ENCODE measurements at places on chromosomes 11 and 22.

DNA sequence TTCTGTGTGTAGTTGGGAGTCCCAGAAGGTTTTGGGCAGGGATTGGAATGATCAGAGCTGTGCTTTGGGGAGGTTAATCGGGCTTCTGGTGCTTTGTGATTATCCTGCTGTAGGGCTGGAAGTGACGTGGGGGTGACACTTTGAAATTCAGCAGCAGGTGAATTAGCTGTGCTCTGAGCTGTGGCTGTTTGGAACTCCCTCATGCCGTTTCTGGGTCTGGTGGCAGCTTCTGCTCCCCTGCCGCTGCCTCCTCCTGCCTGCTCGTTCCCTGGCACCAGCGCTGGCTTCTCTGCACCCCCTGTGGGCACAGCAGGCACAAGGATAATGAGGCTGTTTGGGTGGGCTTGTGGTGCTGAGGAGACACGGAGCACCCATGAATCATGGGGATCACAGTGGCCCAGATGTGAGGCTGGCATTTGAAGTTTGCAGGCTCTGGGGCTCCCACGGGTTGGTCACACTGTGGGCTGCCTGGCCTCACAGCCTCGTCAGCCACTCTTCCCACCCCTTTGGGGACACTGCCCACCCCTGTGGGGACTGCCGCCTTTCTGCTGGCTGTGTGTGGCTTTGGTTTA, 49.7 kb downstream of the TBC1D22A start:
- no peak for DNase-seq

DNA sequence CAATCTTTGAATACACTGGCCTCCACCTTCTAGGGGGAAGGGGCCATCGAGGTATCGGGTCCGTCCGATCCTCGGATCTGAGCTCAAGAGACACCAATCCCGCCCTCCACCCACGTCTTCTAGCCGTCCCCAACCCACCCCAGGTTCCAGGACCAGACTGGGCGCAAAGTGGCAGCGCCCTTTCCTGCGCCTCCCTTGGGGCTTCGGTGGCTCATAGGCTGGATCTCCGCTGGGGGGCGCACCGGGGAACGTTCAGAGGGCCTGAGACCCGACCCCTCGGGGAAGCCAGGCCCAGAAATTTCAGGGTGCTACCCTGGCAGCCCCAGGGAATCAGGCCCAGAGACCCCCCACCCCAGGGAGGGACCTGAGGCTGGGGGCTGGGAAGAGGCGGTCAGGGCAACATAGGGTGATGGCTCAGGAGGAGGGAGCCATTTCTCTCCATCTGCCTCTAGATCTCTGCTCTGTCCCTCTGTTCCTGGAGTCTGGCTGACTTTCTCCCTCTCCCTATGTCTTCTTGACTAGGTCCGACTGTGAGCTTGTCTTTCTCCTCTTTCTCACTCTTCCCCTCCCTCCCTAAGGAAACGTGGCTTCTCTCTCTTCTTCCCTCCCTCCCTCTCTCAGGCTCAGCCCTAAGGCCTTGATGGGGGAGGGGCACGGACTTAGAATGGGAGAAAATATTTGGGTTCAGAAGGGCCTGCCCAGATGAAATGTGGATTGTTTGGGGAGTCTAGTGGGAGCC, 1.1 kb downstream of the CREB3L1 start:
- no peak for DNase-seq

GRCh38 chr22:17460895-17461294, 91.6 kb downstream of the CECR2 start:
- no peak for DNase-seq

GRCh38 chr11:33323421-33323820, 66.2 kb downstream of the HIPK3 start:
- DNase-seq: no peak

GRCh38 chr11:72741849-72742512, 10.2 kb downstream of the ARAP1 start:
- no peak for DNase-seq

GRCh38 chr11:63805844-63806415, 7.3 kb upstream of the SPINDOC start:
- DNase-seq: no peak

GRCh38 chr11:73001615-73002014, 140.5 kb downstream of the FCHSD2 start:
- no peak for DNase-seq

DNA sequence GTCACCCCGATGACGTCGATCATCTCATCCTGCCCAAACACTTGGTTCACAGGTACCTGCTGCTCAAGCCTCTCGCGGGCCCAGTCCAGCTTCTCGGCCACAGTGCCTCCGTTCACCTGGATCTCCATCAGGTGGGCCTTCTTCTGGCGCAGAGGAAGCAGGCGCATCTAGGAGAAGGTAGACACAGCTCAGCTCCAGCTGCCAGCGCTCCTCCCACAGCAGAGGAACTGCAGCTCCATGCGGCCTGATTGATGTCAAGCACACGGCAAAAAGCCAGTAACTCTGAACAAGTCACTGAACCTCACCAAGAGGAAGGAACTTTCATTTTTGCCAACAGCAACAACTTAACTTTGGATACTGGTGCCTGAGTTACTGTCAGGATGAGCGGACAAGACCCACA, 4.0 kb downstream of the RPL3 start:
- DNase-seq: no peak

DNA sequence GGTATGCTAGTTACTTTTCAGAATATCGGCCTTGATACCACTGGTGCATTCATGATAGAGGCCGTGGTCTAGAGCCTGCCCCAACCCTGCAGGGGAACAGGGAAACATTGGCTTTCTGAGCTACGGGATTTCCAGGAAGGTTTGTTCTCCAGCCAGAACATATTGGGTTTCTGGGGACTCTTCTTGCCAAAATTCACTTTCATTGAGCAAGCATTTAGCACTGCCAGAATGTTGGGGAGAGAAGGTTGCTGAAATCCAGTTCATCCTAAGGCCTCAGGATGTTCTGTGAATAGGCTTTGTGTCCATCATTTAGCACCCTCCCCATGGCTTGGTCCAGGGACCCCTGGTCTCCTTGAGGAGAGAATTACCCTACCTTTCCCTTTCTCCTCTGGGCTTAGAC, 36.7 kb downstream of the DRG1 start:
- DNase-seq: no peak

DNA sequence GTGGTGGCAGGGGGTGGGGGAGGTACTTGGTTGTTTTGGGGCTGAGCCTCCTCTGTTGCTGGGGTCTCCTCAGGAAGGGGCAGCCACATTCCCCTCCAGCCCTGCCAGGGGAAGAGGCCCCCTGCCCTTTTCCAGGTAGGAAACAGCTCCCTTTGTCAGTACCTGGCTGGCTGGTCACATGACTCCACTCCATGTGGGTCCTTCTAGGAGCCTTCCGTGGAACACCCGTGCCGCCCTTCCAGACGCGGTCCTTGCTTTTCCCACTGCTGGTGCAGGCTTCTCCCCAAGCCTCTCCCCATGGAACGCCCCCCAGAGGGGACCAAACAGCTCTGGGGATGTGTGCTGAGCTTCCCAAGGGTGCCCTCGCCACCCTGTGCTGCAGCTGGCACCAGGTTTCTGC, 19.9 kb downstream of the IFT27 start:
- no peak for DNase-seq

- no peak for DNase-seq
Measured at GRCh38 chr11:64687643-64688533, 35.1 kb downstream of the NRXN2 start.

DNA sequence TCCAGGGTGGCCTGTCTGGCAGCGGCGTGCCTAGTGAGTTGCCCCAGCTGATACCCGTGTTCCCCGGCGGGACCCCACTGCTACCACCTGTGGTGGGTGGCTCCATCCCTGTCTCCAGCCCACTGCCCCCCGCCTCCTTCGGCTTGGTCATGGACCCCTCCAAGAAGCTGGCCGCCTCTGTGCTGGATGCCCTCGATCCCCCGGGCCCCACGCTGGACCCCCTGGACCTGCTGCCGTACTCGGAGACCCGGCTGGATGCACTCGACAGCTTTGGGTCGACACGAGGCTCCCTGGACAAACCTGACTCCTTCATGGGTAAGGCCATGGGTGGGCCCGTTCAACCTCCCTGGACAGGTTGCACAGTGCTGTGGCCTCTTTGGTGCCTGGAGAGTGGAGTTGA, 38.5 kb downstream of the ZC3H7B start:
- DNase-seq: no peak

- DNase-seq: no peak
Measured at GRCh38 chr11:125358254-125358840, 137.7 kb downstream of the FEZ1 start.

- DNase-seq: no peak
Measured at GRCh38 chr22:39908136-39908535, 7.3 kb downstream of the GRAP2 start.

DNA sequence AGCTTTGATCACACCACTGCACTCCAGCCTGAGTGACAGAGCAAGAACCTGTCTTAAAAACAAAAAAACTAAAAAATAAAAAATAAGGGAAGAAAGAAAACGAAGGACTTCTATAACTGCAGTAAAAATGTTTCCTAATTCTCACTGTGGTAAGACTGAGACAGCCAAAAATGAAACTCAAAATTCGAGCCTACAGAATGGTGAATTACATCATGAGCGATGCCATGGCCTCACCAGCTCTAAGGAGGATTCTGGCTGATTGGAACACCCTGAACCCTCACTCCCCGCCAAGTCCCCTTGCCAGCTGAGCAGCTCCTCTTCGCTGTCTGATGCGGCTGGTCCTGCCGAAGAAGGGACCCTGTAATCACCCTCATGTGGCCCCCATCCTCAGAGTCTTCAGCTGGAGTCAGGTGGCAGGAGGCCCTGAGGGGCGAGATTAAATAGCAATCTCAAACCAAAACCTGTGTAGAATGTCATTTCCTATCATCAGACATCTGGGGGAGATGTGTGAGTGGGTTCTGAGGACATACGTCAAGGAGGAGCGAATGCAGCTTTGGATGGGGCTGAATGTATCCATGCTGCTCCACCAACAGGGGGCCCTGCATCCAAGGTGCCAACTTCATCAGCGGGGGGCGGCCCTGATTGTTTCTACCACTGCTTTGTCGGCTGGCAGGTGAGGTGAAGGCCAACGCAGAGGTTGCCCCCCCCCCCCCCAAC, 29.2 kb downstream of the PDGFB start:
- no peak for DNase-seq

GRCh38 chr22:41831828-41832552, 915 bp upstream of the SREBF2 start:
- DNase-seq: no peak

- DNase-seq: no peak
Measured at GRCh38 chr11:109320595-109320994, 101.4 kb upstream of the C11orf87 start.

DNA sequence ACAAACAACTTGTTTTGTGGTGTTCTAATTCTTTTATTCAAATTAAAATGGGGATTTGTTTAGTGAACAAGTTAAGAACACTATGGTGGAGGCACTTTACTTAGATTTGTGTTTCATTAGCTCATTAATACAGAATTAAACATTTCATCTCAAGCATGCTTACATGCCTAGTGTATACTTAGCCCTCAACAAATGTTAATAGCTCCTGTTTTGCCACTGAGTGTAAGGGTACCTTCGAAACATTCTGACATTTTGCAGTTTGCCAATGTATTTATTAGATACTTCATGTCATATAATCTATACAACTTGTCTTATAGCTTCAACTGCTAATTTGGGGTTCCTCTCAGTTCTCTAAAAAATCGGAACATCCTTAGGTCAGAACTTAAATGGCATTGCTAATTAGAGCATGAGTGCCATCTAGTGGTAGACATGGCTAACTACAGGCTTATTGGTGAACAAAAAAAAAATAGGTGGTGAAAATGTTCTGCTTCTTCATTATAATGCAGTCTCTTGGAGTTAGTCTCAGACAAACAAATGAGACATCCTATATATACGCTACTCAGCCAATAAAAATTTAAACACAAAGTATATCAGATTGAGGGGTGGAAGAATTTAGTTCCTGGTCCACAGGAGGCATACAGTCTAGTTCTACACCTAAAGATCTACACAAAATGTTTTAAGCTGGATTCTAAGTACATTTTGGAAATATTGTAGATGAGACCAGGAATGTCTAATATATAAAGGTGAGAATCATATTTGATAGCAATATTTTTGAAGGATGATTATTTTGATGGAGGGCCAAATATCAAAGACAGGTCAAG, 4.9 kb upstream of the CNTN5 start:
- no peak for DNase-seq

DNA sequence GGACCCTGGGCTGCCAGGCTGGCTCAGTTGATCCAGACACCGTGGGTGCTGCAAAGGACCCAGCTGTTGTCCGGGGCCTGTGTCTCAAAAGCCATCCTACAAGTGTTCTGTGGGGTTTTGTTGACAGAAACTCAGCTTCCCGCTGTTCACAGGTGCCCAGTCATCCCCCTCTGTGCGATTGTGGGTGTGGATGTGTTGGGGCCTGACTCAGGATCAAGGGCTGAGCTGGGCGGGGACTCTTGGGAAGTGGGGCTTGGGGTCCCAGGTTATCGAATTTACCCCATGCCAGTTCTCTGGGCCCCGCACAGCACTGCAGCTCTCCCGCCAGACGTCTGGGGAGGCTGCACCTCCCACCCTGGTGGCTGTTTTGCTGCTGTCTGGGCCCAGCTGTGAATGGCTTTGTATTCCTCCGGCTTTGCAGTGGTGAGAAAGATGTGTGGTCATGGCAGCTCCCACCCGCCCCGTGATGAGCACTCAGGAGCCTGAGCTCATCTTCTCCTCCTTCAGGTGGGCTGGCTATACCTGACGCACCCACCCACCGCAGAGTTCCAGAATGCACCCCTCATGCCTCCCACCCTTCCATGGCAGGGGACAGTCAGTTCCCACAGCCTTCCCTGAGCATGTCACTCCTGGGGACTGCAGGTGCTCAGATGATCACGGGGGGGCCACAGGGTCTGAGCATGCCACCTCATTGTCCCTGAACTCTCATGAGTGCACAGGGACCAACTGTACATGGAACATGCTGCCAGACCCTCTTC, 3.6 kb upstream of the AP2A2 start:
- DNase-seq: no peak

DNA sequence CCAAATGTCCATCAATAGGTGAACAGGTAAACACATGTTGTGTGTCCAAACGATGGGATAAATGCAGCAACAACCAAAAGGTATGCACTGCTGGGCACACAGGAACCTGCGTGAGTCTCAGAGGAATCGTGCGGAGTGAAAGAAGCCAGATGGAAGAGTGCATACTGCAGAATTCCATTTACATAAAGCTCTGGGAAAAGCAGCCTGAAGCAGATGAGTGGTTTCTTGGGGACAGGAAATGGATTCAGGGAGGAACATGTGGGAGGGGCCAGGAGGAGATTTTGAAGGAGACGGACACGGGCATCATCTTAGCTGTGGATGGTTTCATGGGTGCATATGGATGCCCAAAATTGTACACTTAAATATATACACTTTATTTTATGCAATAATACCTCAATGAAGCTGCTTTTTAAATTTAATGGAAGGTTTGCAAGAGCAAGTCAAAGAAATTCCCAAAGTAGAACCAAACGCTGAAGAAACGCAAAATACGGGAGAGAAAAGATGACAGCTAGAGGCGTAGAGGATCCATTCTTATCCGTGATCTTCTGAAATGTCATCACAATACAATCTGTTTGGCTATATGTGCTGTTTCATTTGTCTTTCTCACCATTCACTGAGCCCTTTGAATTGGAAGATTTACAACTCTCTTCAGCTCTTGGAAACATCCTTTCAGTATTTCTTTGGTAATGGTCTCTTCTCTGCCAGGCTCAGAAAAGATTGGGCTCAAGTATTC, 24.5 kb downstream of the ST14 start:
- no peak for DNase-seq

- no peak for DNase-seq
Measured at GRCh38 chr11:116375221-116375620, 397.6 kb downstream of the BUD13 start.

- DNase-seq: no peak
Measured at GRCh38 chr11:56910785-56911184, 77.9 kb upstream of the OR5AK2 start.

GRCh38 chr22:17710023-17710422, 64.2 kb downstream of the BID start:
- no peak for DNase-seq

- no peak for DNase-seq
Measured at GRCh38 chr11:23564370-23564769, 704.1 kb upstream of the CCDC179 start.
